DMS79 treated with DMSO at 0.1 percent for 48 hours (cell line): ENCODE measurements at places on chromosomes 12 and 14.

DNA sequence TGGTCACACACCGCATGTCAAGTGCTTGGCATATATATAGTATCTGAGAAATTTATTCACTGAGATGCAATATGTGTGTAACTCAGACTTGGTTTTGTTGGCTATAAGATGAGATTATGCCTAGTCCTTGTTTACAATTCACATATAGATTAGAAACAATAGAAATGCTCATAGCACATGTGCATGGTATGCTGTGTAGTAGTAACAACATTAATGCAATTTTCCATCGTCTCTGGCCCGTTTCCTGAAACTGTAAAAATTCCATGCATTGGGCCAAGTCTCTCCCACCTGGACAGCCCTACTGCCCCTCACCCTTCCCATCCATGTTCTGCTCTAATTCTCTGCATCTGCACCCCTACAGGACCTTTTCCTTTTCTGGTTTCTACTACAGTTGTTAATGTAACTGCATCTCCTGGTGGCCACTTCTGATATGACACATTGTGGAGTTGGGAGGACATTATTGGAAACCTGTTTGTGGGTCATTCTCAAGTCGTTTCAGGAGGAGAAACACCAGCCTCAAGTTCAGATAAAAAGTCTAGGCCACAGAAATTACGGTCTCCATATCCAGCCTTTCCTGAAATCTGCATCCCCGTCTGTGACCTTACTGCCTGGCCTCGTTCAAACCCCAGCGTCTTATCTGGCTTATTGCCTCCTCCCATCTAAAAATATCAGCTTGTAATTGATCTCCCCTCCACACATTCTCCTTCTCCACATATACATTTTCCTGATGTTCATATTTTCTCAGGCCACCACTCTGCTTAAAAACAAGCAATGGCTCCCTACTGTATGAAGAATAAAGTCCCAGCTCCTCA lies 37.5 kb downstream of the EMP1 start:
- DNase-seq = no peak

DNA sequence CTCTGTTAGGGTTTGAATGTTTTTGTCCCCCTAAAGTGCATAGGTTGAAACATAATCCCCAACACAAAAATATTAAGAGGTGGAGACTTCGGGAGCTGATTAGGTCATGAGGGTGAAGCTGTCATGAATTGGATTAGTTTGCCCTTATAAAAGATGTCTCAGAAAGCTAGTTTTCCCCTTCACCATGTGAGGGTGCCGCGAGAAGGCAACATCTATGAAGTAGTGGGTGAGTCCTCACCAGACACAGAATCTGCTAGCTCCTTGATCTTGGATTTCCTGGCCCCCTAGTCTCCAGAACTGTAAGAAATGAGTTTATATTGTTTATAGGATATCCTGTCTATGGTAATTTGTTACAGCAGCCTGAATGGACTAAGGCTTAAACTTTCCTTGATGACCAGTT lies 301.5 kb upstream of the ATP2B1 start:
- DNase-seq = no peak

GRCh38 chr12:20268121-20268732 lies 100.1 kb upstream of the PDE3A start:
- no peak for DNase-seq

GRCh38 chr12:124428136-124428791 lies 133.4 kb downstream of the RFLNA start:
- no peak for DNase-seq
